ENCODE measurements at places on chromosomes 11 and 22.

DNA sequence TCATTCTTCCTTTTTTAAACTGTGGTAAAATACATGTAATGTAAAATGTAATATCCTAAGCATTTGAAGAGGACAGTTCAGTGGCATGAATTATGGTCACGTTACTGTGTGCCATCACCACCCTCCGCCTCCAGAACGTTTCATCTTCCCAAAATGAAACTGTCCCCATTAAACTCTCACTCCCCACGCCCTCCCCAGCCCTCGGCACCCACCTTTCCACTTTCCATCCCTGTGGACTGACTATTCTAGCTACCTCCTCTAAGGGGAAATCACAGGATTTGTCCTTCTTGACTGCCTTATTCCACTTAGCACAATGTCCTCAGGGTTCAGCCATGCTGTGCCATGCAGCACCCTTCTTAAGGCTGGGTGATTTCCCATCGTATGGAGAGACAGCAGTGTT, 1509.5 kb downstream of the BRD1 start:
- DNase-seq = no peak

DNA sequence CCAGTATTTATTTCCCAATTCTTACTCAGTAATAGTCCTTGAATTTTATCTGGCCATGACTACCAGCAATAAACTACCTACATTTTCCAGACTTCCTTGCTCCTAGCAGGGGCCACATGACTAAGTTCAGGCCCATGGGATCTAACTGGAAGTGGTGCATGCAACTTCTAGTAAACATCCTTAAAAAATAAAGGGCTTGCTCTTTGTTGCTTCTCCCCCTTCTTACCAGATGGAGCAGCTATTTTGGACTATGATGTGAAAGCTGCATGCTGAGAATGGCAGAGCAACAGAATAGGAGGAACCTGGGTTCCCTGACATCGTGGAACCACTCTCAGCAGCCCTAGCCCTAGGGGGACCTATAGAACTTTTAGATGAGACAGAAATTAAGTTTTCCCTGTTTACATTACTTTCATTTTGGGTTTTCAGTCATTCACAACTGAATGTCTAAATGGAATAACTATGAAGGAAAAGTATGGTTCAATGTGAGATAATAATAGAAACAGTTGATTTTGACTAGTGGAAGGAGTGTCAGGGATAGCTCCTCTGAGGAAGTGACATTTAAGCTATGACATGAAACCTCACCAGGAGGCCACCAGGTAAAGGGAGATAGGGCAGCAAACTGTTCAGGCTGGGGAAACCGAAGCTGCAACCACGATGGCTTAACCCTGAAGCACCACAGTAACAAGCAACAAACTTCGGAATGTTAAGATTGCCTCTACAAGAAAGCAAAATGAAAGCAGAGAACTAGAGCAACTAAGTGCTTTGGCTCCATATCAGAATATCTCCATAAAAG, 48.9 kb downstream of the PHF21A start:
- no peak for DNase-seq

- DNase-seq = no peak
Measured at GRCh38 chr11:12840871-12841660, 166.8 kb downstream of the TEAD1 start.

DNA sequence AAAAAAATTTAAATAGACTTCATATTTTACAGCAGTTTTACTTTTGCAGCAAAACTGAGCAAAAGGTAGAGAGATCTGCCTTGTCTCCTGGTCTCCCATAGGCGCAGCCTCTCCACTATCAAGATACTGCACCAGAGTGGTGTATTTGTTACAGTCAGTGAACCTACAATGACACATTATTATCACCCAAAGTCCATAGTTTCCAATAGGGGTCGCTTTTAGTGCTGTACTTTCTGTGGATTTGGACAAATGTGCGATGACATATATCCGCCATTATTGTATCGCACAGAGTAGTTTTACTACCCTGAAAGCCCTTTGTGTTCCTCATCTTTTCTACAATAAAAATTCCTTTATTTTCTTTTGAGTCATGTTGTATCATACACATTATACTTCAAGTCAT, 153.2 kb upstream of the CCDC179 start:
- DNase-seq = no peak

DNA sequence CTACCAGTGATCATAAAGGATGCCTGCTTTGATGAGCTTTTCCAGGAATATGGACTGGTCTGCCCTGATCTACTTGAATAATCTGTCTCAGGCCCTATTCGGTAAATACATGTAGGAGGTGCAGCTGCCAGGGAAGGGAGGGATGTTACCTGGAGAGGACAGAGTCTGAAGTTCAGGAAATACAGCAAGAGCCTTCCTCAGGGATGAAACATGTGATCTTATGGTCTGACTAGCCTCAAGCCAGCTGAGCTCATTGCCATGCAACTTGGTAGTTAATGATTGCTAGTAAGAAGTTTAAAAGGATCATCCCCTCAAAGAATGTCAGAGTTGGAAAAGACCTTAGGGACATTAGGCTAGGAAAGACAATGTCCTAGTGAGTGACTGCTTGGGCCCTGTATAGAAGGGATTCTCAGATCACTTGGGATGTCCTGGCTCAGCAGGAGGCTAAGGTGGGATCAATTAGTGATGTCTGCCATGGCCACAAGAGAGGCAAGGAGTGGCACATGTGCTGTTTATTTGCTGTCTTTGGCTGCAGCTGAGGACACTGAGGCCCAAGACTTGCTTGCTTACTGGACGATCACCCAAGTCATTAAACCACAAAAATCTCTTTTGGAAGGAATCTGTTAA, 18.5 kb downstream of the PTPRJ start:
- no peak for DNase-seq

DNA sequence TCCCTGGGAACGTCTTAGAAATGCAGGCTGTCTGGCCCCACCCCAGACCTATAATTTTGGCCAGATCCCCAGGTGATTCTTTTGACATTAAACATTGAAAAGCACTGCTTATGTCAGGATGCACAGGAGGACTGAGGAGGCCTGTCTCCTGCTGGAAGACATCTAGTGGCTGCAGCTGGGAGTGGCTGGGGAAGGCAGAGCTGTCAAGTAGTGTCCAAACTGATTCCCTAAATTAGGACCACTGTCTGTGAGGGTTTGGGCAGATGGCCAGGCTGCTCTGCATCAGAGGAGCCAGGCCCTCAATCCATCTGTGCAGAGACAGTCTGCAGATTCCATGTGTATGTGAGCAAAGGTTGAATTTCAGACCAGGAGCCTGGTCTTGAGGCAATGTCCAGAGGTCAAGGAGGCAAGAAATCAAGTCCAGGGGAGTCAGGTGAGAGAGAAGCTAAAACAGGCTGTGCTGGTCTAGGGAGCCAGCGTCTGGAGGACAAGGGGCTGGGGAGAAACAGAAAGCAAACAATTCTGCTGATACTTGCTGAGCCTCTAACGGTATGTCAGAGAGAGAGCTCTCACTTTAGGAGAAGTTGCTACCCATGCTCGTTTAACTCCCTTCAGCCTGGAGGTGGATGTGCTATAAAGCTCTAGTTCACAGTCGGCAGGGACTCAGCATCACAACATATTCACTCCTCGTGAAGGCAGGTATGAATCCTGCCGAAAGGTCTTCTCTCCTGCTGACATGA, 15.3 kb upstream of the SYTL2 start:
- DNase-seq = no peak

DNA sequence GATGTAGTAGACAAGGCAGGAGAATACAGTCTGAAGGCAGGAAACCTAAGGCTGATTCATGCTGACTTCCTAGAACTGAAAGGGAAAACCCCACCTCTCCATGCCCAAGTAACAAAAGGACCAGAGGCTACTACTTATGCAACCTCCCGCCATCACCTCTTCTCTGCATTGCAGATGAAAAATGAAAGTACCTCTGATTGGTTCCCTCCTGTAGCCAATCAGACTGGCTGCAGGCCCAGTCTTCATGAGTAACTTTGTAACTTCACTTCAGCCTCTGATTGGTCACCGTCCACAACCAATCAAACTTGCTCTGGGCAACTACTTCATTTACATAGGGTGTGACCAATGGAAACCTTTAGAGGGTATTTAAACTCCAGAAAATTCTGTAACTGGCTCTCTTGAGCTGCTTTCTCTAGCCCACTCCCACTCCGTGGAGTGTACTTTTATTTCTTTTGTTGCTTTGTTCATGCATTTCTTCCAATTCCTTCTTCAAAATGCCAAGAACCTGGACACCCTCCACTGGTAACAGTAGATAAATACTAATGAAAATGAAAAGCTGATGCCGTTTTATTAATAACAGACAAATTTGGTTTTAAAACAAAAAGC, 5.2 kb upstream of the MAP6 start:
- DNase-seq = no peak

GRCh38 chr11:70141486-70142220, 61.4 kb upstream of the FADD start:
- DNase-seq = no peak

- no peak for DNase-seq
Measured at GRCh38 chr11:95359756-95360155, 128.8 kb upstream of the SESN3 start.

DNA sequence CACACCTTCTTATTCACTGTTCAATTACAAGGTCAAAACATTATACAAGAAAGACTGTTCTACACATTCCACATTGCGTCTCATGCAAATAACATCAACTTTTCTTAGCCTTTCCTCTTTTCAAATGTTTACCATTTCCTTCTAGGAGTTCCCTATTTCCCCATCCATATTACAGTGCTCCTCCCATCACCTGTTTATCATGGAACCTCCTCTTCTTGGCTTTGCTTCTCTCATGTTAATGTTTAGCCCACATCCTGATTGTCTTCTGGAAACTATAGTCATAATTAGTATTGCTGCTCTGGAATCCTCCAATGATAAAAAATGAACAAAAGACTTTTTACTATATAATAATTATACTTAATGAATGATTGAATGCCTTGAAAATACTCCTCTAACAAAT, 21.3 kb downstream of the OR52E1 start:
- no peak for DNase-seq

DNA sequence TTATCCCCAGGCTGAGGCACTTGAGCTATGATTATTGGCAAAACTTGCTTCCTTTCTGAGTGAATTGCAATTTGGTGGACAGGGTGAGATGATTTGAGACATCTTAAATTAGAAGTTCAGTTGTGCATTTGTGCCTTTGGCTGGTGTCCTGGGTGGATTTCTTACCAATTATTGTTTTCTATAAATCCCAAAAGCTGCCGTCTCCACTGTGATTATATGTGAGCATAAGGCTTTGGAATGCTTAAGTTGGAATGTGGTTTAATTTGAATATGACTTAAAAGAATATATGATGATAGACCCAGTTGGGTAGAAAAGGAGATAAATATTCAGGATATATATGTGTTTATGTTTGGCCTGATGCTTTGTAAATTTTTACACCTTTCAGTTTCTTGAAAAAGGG, 70.0 kb downstream of the EXT2 start:
- no peak for DNase-seq

DNA sequence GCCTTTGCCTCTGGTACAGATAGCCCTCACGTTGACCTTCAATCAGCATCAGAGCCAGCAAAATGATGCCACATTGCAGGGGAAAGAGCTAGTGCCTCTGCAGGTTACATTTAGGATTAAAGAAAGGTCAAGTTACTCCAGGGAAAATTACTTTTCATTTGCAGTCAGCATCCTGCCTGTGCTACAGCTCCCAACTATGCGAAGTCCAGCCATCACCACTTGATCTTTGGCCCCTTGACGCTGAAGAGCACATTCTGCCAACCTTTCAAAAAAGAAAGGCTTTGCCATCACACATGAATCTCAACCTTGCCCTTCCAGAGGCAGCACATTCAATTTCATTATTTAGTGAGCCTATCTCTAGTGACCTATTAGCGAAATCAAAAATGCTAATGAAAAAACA, 11.3 kb downstream of the FJX1 start:
- DNase-seq = no peak

DNA sequence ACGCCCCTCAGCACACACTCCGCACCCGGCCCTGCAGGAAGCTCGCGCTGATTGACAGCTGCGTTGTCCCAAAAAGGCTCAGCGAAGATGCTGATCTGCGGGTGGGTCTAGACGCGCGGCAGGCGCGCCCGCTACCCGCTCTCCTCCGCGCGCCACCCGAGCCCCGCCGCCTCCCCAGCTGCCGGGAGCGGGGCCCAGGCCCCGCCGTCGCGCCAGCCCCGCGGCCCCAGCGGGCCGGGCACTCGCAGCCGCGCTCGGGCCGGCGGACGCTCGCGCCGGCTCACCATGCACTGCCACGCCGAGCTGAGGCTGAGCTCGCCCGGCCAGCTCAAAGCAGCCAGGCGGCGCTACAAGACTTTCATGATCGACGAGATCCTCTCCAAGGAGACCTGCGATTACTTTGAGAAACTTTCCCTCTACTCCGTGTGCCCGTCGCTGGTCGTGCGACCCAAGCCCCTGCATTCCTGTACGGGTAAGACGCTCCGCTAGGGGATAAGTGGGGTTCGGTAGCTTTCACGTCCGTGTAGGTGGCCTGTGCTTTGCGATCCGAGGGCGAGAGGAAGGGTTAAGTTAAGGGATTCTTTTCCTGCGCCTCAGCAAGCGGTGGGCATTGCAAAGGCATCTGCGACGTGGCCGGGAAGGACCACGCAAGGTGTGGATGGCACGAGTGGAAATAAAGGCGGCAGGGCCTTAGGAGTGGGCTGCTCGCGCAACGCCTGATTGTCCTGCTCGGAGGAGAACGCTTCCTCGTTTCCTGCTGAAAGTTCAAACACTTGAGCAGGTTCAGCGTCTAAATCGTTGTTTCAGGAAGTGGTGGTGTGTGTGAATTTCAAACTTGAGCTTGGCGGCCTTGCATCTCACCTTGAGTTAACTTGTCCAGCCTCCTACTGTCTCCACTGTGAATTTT, at the start of gene BARX2:
Gene BARX2 (plus strand): TSS at position 98 of the 907 bp plus-strand sequence. CDS start 188 bp downstream, at position 286.
- no peak for DNase-seq

DNA sequence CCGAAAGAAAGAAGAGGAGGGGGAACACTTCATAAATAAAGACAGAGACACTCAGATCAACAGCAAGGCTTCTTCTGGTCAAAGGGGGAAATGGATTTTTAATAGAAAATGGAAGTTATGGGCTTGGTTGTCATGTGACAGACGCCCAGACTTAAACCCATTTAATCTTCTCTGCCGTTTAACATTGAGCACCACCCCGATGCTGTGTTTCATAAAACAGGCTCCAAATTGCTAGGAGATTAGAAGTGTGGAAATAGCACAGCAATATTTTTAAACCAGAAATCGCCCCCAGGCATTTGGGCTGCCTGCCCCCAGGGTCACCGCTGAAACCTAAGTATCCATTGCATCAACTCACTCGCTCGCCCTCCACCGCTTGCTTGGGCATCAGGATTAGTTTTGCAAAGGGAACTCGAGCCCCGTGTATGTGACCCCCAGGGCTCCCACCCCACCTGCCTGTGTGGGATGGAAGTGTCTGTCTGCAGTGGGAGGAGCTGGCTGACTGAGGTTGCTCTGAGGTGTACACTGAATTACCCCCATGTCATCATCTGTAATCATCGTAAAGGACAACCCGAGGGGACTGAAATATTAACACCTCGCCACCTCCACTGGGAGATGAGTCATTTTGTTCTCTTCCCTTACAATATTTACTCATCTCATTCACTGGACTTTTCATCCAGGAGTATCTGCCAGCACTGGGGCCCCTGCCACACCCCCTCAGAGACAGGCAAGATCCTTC, 10.7 kb downstream of the DSCAML1 start:
- no peak for DNase-seq

GRCh38 chr11:17630936-17631335, 83.9 kb downstream of the OTOG start:
- no peak for DNase-seq
